ENCODE measurements at places on chromosomes 3 and 15. TPM values are rescaled to one million over a fixed set of nuclear protein-coding genes. Genes with fewer than 3 reads are reported as not detected.

ANKRD34C gene
- not detected for total RNA-seq

P2RY13 gene
- not detected for total RNA-seq

EIF4A2 gene
- 141 TPM for total RNA-seq

RHOV gene
- total RNA-seq, result 5.1 TPM

SRP14 gene
- 284 TPM for total RNA-seq

GPR15 gene
- not detected for total RNA-seq

GOLGA8S gene
- total RNA-seq, result 0.12 TPM

PPP1R14D gene
- total RNA-seq, result not detected

CCDC66 gene
- total RNA-seq, result 6.8 TPM

NOX5 gene
- total RNA-seq, result 0.41 TPM

HRG gene
- total RNA-seq, result not detected

TGM5 gene
- not detected for total RNA-seq

RASL12 gene
- total RNA-seq, result 0.15 TPM

VGLL3 gene
- 4.4 TPM for total RNA-seq

FANCD2OS gene
- total RNA-seq, result not detected

RFT1 gene
- 29.2 TPM for total RNA-seq

ZNF860 gene
- 0.90 TPM for total RNA-seq

TMEM40 gene
- 0.81 TPM for total RNA-seq

STAB1 gene
- total RNA-seq, result not detected

FOXL2NB gene
- total RNA-seq, result 0.95 TPM

ISLR2 gene
- total RNA-seq, result 0.20 TPM

STX19 gene
- total RNA-seq, result not detected

SLC22A13 gene
- total RNA-seq, result not detected

CCR8 gene
- not detected for total RNA-seq

ADCY5 gene
- 0.32 TPM for total RNA-seq

SYNM gene
- total RNA-seq, result 41.3 TPM

DGKG gene
- 7.6 TPM for total RNA-seq

PLCB2 gene
- 0.55 TPM for total RNA-seq

TMEM266 gene
- 0.17 TPM for total RNA-seq

MAGI1 gene
- 2.6 TPM for total RNA-seq

SHC4 gene
- total RNA-seq, result 0.62 TPM

DUOX2 gene
- 0.05 TPM for total RNA-seq
